Fibroblast of the conjunctiva (primary cell): ENCODE measurements at places on chromosomes 6 and 20.

DNA sequence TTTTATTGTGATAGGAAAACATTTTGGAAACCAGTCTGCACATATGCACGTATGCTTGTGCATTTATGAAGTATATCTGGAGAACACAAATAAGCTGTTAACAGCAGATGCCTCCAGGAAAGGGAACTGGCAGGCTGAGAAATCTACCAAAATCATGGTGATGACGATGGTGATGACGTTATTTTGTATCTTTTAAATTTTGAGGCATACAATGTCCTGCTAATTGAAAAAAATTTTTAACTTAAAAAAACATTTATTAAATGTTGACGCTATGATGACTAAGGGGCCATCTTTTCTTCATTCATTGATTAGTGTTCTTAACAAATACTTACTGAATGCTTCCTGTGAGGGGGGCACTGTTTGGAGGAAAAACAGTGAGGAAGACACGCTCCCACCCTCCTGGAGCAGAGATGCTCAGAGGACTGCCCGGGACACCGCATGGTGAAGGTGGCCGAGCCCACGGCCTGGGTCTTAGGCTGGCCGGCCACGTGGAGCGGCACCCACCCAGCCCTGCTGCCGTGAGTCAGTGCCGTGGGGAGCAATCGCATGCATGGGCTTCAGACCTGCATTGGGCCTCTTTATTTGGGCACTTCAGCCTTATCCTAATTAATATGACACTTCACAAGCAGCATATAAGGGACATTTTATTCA is 15.9 kb upstream of the ENTPD6 start:
- DNase-seq, result no peak

DNA sequence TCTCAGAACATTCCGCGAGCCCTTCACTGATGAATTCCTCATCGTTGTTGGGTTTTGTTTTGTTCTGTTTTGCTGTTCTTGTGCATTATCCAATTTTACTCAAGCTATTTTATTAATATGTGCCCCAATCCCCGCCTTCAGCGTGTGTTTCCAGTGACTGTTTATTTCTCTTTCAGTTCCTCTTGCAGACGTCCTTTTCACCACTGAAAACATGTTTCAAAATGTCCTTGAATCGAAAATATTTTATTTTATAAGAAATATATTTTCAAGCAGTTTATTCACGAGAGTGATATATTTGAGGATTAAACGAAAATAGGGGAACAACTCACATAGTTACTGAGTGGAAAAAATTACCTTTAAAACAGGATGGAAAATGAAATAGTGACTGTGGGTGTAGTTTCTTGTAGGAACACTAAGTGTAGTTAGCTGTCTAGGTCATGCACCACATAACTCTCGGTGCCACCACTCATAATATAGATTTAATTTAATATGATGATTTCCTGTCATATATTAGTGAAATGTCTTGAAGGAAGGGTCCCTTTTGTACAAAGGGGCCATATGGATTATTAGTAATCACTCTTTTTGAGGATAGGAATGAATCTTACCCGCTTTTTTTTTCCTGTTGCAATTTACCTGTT is 45.3 kb upstream of the HDDC2 start:
- no peak for DNase-seq

DNA sequence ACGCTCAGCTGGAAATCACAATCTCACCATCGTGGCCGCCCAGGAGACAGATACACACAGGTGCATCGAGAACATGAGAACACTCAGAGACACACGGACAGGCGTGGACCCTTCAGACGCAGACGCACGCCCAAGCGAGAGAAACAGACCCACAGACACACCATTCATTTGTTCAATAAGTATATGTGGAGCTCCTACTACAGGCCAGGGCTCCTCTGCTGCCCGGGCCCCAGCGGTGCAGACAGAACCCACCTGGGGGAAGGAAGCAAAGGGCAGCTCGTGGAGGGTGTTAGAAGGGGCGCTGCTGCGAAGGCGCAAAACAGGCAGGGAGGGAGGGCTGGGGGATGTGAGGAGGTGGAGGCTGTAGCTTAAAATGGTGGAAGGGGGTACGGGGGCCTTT is 39.2 kb downstream of the SRC start:
- no peak for DNase-seq

DNA sequence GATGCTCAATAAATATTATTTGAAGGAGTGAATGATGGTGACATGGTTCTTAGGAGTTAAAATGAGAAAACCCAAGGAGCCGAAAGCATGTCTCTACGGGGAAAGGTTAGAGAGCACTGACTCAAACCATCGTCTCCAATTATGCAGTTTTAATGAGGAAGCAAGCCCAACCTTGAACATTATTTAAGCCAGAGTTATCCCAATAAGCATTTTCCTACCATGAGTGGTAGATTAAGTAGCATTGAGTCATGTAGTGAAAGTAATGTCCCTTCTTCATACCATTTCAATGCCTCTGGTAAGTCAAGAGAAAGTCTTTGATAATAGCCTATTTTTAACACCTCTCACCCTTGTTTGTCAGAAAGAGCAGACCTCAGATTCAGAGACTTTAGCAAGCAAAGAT is 13.5 kb downstream of the TSHZ2 start:
- no peak for DNase-seq

GRCh38 chr20:39421571-39422105 is 459.5 kb downstream of the DHX35 start:
- DNase-seq, result no peak

GRCh38 chr6:23316131-23316530 is 746.8 kb downstream of the HDGFL1 start:
- DNase-seq, result no peak

DNA sequence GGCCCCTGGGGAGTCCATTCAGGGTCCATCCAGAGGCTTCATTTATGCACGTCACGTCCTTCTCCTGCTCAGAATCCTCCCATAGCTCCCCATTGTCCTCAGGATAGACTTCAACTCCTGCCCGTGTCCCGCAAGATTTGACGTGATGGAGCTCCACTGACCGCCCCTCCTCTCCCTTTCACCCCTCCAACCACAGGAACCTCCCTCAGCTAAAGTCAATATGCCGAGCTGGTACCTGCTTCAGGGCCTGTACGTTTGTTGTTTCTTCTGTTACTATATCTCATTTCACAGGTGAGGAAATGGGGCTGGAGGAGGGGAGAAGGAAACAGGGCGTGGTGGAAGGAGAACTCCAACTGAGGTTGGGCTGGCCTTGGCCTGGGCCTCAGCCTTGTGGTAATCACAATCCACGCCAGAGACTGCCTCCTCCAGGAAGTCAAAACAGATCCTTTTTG is 38.6 kb downstream of the CEBPB start:
- DNase-seq, result no peak

DNA sequence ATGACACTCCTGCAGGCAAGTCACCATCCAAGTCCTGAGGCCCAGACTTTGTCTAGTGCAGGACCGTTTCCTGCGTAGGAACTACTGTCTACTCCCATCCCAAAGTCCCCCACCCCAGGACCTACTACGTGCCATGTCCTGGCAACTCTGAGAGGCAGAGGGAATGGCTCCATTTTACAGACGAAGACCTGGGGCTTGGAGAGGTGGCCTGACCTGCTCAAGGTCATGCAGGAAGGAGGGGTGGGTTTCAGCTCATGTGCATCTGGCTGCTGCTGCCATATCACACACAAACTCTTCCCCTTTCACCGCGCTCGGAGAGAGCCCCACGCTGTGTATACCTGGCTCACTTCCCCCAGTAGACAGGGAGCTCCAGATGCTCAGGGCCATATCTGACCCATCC is 1.2 kb upstream of the NOL4L start:
- DNase-seq, result no peak

GRCh38 chr6:52595000-52595795 is 18.3 kb upstream of the TRAM2 start:
- peak; percentile 90 for DNase-seq

GRCh38 chr20:46362921-46363867 is 43.2 kb downstream of the ELMO2 start:
- DNase-seq, result no peak

GRCh38 chr6:166029506-166029905 is 138.1 kb downstream of the TBXT start:
- no peak for DNase-seq

DNA sequence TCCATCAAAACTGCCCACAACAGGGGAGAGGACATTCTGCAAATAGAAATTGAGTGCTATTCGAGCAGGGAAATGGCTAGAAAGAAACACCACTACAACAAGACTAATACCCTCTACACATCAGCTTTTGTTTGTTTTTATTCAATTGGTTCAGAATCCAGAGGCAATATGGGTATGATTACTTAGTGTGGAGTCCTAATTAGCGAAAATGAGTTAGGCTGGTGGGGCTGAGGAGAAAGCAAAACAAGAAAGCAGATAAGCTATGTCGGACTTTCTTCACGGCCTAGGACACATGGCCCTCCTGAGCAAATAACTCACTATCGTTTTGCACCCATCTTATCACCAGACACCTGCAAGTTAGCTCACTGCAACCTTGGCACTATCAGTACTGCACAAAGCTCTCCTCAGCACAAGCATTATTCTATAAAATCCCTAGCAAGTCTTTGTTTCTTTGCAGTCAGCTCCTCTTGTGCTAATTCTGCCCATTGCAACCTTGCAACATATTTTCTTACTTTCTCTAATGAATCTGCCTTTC is 31.3 kb upstream of the SH3BGRL2 start:
- no peak for DNase-seq

DNA sequence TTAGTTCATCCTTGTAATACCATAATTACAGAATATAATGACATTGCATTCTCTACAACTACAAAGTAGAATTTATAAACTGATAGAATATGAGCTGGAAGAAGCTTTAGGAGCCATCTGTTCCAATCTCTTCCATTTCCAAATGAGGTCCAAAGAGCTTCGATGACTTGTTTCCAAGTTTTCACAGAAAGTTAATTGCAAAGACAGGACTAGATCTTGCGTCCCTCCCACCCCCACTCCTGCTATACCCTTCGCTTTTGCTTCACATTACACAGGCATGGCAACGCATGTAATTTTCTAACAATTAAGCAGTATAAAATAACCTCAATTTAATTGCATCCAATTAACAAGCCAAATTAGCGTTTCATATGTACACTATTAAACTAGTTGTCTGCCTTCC is 7.0 kb downstream of the HIVEP2 start:
- no peak for DNase-seq

DNA sequence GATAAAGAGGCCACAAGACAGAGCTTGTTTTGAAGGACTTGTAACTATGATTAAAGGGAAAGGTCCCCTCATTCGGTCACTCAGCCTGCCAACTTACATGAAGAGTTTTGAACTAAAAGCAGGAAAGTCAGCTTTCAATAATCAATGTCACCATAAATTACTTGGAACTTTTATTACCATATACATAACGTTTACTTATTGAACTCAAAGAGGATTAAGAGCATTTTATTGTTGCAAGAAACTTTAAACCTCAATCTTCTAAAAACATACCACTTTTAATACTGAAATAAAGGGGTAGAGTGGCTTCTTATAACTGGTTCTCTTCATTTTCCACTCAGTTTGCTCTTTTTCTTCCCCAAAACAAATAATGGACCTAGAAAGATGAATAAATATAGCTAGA is 65.1 kb downstream of the CNKSR3 start:
- DNase-seq, result no peak

DNA sequence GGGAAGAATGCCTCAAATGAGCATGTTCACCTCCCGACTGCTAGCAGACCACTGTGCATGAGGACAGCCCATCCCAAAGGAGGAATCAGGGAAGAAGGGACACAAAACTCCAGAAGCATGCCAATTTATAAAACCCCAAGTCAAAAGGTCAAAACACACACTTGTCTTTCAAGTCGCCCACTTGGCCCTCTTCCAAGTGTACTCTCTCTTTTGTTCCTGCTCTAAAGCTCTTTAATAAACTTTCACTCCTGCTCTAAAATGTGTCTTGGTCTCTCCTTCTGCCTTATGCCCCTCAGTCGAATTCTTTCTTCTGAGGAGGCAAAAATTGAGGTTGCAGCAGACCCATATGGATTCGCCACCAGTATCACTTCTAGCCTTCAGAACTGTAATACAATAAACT is 33.9 kb upstream of the TPBG start:
- DNase-seq, result no peak

DNA sequence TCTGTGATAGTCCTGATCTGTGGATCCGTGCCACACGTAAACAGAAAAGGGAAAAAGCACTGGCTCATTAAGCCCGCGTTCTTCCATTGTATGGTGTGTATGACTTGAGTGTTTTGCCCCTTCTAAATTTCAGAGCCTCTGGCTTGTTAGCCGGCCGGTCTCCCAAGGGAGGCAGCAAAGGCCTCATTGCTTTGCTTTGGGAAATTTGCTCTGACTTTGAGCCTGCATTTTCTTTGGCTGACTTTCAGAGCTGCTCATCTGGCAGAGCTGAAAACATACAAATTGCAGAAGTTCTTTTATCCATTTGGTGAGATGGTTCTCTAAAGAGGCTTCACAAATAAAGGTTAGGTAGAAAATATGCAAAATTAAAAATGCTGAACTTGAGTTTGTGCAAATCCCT is 123.0 kb downstream of the UTRN start:
- DNase-seq, result peak; percentile 65

- DNase-seq, result no peak
These were observed 25.9 kb downstream of the GLP1R start for GRCh38 chr6:39074486-39074885.
